ENCODE measurements at places on chromosomes 2 and 18.

- no peak for DNase-seq
These were observed 3.5 kb upstream of the LBX2 start for GRCh38 chr2:74502720-74503505.

DNA sequence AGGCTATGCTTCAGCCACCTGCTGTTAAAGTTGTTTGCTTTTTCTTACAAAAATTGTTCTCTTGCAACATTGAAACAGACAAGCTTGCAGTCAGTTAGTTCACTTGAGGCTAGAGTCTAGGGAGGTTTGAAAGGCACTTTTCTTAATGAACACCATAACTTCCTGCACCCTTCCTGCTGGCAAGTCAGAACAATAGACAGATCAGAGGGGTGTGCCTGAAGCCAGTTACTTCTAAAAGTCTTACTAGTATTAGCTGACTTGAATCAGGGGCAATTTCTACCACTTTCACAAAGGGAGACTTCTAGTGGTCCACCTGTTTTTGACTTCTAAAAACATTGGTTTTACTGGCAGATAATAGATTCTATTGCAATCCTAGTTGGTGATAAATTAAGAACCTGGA lies 367.4 kb upstream of the CDH20 start:
- no peak for DNase-seq

DNA sequence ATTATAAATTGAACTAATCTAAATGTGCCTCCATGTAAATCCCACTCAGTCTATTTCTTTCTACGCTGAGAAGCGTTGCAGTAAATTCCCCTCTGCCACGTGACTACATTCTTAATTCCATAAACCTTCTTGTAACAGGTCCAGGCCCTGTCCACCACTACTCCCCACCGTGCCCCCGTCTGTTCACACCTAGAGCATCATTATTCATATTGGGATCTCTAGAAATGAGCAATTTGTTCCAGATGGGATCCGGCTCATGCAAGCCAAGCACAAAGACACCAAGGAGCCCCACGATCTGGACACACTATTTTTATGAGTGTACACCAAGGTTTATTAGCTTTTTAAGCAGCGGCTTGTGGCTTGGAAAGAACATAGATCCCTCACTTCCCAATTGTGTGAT lies 38.2 kb downstream of the BOLA3 start:
- no peak for DNase-seq

- DNase-seq = no peak
These were observed 173.3 kb downstream of the OSR1 start for GRCh38 chr2:19185086-19185485.

- no peak for DNase-seq
These were observed 20.2 kb upstream of the PAX3 start for GRCh38 chr2:222318712-222319585.

DNA sequence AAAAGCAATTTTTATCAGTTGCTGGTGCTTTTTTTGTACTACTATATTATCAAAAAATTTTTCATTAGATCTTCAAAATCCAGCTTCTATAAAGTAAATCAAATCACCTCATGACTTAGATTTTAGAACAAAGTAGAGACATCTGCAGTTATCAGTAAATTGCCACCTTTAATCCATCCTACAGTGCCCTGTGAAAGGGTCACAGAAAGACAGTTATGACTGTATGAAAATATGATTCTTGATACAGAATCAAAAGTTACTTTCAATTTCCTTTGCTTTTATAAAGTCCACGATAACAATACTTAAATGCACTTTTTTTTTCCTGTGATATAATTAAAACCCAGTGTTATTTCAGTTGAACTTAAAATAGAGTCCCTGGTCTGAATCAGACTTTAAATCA lies 61.4 kb downstream of the PRPF40A start:
- DNase-seq = no peak

Measured in stimulated activated CD8-positive, alpha-beta memory T cell treated with anti-CD3 and anti-CD28 coated beads, Interleukin-7, amount 100 ng/mL, for 24 hours (primary cell).